Stimulated activated CD8-positive, alpha-beta memory T cell treated with anti-CD3 and anti-CD28 coated beads, Interleukin-15, amount 100 ng/mL, for 4 hours (primary cell): ENCODE measurements at places on chromosomes 4 and X.

GRCh38 chrX:153723351-153724251, 586 bp downstream of the BCAP31 start:
- DNase-seq = peak; percentile 21

DNA sequence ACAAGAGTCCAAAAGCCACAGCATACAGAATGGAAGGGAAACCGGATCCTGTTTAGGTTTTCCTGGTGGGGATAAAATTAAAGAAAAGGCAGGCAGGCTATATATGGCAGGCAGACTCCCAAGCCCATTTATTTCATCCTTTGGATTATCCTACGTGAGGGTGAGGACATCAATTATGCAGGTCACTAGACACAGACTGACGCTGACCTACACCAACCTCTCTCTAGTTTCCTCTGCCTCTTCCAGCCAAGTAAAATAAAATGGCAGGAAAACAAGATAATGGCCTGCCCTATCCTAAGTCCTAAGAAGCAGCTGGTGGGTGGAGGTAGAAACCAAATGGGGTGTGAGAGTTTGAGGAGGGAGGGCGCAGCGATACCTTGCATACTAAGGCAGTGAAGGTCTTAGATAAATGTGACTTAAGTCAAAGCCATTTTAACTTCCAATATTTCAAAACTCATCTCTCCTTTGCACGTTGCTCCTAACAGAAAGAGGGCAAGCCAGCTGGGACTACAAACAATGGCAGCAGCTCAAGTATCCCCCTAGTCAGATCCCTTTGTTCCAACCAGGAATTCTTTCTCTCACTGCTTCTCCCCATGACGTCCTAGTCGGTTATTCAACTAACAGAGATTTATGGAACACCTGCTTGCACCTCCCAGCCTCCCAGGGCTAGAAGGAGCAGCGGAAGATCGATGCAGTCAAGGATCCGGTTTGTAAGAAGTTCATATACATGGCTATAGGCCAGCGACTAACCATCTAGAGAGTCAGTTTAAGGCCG, 72.8 kb downstream of the IRF2 start:
- DNase-seq = no peak

GRCh38 chrX:53265771-53266574, 15.4 kb downstream of the IQSEC2 start:
- DNase-seq = no peak

DNA sequence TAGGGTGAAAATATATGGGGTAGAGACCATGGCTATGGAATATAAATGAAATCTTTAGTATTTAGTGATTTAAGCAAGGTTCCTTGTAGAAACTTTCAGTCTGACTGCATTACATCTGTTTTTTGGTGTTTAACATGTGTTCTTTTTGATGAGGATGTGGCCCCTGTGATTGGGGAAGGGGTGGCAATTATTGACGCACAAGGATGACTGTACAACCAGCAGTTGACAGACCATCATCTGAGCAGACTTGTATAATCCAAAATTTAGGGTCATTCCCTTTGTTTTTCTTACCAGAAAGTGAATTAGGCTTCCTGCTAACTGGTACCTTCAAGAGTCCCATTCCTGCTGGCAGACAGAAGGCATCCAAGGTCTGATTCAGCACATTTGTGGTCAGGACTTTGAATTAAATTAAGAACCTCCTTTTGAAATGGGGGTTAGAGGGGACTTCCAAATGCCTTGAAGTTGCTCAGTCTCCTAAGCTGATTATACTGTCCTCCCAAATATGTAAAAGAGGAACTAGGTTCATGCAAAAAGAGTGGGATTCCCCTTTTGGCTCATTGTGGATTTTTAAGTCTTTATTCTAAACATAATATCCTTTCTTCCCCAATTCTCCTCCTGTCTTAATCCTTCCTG, 112.4 kb upstream of the CXCL13 start:
- DNase-seq = no peak

DNA sequence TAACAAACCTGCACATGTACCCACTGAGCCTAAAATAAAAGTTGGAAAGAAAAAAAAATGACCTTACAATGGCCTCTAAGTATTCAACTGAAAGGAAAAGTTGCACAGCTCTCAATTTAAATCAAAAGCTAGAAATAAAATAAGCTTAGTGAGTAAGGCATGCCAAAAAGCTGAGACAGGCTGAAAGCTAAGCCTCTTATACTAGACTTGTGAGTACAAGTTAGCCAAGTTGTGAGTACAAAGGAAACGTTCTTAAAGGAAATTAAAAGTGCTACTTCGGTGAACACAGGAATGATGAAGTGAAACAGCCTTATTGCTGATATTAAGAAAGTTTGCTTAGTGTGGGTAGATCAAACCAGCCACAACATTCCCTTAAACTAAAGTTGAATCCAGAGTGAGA, 707.9 kb upstream of the PITX2 start:
- DNase-seq = no peak

- DNase-seq = no peak
Measured at GRCh38 chrX:20461576-20461975, 194.9 kb upstream of the RPS6KA3 start.

DNA sequence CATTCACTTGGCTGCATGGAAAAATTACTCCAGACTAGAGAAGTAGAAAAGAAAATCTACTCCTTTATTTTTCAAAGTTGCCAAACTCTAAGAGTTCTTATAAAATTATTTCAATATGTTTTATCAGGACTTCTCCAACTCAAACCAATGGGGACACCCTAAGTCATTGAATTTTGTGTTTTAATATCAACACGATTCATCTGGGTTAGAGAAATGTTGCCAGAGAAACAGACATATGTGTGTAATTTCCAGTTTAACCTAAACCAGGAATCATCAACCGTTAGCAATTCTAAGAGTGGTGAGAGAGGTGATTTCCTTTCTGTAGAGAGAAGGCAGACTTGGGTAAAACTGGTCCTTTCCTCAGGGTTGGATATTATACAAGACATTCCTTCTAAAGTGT, 291.8 kb downstream of the LDB2 start:
- no peak for DNase-seq

DNA sequence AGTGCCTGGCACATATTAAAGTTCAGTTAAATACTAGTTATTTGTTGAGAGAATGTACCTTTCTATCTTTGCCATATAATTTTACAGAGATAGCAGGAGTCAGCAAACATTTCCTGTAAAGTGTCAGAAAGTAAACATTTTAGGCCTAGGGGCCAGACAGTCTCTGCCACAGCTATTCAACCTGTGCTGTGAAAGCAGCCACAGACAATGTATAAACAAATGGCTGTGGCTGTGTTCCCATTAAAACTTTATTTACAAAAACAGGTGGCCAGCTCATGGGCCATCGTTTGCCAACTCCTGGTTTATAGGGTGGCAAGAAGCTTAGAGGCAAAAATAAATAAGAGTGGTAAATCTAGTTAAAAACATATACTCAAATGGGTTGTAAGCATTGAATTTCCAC, 34.0 kb upstream of the BRS3 start:
- no peak for DNase-seq

DNA sequence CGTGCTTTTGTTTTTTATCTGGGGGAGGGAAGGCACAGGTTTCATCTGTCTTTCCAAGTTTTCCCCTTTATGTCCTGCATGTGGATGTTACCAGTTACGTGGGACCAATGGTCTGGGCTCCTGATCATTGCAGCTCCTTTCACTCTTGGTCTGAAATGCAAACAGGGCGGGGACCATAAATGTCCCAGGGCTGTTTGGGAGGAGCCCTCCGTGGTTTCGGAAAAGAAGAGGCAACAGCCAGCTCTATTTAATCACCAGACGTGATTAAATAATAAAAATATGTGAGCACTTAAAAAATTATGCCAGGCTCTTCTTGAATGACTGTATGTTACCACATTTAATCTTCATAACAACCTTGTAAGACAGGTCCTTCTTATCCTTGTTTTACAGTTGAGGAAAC, 30.8 kb upstream of the C1GALT1C1 start:
- no peak for DNase-seq

GRCh38 chr4:1406394-1406980, at the start of gene NKX1-1:
Gene NKX1-1, minus strand, starts transcription at chr4:1406442. Its CDS starts 0 bp downstream, at chr4:1406442.
- DNase-seq = no peak

DNA sequence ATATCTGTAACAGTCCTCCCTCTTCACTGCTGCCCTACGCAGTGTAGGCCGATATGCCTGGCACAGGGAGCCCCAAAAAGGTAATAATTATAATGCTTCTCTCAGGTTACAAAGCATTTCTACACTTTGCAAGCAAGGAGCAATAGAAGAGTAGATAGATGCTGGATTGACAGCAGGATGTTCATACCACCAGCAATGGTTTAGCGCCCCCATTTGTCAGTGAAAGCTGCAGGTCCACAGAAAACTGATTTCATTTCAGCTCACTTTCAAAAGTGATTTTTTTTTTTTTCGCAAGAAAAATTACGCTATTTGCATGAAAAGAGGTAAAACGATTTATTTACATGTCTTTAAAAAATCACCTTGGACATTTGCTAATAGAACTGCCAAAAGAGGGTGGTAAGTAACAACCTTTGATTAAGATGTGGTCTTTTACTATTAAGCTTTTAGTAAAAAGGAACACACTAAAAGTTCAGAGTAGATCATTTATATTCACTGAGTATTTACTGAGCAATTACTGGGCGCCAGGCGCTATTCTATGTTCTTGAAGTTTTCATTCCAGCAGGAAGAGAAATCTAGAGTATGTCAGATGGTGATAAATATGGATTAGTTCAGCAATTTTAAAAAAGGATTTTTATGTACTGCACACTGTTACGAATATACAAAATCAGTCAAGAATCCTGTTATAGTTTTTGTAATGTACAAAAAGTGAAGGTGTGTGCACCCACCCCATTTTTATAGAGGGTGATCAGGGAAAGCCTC, 34.4 kb downstream of the HPF1 start:
- DNase-seq = no peak

GRCh38 chr4:123102897-123103471, 180.6 kb upstream of the NUDT6 start:
- DNase-seq = no peak

GRCh38 chrX:115940888-115941332, 229.6 kb upstream of the AGTR2 start:
- no peak for DNase-seq

DNA sequence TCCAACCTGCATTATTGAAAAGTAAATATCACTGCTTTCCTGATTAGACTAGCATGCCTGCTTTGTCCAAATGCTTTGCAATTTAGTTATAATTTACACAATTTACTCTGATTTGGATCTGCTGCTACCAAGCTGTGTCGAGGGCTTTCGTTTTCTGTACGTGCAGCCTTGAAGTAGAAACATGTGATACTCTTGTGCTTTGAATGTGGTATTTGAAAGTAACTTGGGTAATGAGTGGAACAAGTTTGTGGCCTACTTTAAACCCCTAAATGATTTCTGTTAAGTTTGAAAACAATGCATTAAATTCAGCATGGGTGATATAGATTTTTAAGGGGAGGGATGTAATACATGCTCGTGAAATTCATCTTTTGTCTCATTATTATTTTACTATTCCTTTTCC, 240.7 kb downstream of the IQCM start:
- DNase-seq = no peak

- no peak for DNase-seq
Measured at GRCh38 chrX:41336447-41336846, 2.5 kb downstream of the DDX3X start.

DNA sequence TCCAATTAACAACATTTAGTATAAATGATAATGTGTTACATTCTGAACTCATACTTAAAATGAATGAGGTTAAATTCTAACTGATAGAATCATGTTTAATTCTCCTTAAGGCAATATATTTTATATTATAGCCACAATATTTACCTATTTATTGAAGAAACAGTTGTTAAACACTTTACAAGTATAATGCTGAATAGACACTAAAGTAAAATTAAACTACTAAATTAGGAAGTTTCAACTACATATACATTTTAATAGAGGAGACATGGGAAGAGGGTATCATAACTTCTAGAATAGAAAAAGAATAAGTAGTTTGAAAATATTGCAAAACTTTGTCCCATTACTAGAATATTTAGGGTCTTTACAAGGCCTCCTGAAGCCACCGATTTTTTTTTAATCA, 36.2 kb upstream of the GRIA2 start:
- no peak for DNase-seq

DNA sequence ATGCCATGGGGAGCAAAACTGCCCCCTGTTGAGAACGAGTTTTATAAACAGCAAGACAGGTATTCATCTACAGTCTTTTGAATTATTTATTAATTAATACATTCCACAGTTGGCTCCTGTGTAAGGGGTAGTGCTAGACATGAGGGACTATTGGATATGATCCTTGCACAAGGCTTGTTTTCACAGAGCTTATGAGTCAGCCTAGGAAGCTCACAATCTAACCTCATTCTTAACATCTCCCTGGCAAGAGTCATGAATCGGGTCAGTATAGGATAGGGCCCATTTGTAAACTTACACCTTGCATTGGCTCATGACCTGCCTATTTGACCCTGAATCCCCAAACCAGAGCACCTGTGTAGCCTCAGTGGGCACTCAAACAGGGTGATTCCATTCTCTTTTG, 209.1 kb upstream of the HCCS start:
- no peak for DNase-seq

DNA sequence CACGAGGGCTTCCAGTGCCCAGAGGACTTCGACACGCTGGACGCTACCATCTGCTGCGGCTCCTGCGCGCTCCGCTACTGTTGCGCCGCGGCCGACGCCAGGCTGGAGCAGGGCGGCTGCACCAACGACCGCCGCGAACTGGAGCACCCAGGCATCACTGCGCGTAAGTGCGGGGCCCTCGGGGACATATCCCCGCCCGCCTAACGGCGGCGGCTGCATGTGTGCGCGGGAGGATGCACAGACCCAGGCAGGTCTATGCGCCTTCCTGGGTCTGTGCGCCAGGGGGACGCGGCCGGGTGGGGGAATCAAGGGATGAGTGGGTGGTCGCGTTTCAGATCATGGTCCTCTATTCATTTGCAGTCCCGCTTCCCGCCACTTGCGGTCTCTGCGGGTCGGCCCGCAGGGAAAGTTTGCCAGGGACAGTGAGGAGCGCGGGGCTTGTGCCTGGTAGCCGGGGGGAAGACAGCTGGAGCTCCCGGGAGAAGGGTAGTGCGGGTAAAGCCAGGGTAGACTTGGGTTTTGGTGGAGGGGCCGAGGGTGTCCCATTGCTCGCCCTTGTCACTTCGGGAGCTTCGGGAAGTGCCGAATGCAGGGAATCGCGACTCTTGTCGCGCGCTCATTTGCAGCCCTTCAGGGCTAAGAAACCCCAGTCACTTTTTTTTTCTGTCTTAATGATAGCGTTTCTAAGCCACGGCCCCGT, 1.0 kb downstream of the SHISA3 start:
- no peak for DNase-seq

- DNase-seq = no peak
Measured at GRCh38 chrX:101595739-101596419, 21.9 kb downstream of the ARMCX6 start.

DNA sequence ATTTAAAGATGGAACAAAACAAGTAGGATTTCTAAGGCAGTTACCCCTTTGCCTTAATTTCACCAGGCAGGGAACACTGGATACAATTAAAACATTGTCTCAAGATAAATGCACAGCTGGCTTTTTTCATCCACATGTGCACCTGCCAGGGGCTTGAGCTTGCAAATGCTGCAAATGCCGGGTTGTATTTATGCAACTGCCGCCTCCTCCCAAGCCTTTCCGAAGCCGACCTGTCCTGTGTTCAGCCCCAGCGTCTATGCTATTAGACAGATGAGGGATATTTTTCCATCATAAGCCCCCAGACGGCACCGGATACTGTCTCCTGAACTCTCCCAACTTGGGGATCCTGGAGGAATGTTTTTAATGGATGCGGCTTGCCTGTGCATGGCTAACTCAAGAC, 251.6 kb downstream of the CRLF2 start:
- no peak for DNase-seq

GRCh38 chrX:143570782-143571181, 53.5 kb upstream of the SPANXN3 start:
- no peak for DNase-seq
